SK-N-MC (cell line): ENCODE measurements at places on chromosomes 4 and X.

DNA sequence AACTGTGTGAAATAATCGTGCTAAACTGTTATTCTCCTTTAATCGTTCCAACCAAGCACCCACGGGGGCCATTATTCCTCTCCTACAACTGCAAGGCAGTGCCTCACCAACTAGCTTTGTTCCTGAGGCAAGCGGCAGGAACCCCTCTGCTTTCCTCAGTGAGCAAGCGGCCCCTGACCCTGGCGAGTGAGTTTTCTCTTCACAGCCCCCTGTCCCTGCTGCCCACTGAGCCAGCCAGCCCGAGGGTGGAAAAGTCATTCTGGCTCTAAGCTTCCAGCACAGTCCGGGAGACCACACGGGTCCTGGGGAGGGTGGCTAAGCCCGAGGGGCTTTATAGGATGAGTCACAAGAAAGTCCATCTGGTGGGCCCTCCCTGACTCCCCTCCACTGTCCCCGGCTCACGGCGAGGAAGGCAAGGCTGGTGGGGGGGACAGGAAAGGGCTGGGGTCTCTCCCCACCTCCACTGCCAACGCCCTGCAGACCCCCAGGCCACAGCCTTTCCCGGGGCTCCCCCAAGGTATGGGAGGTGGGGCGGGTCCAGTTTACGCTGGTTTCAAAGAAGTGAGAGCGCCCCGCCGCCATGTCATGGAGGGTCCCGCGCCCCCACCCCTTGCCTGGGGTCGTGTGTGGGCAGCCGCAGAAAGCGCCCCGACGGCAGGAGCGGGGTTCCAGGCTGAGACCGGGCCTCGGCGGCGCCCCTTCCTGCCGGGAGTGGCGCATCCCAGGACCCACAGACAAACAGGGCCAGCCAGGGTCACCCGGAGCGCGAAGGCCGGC is 45.0 kb downstream of the CPLX1 start:
- DNase-seq = no peak

- no peak for DNase-seq
These were observed 14.5 kb downstream of the MAGEA9B start for GRCh38 chrX:149572743-149573142.

- no peak for DNase-seq
These were observed 725.9 kb upstream of the GRID2 start for GRCh38 chr4:91577864-91578263.

DNA sequence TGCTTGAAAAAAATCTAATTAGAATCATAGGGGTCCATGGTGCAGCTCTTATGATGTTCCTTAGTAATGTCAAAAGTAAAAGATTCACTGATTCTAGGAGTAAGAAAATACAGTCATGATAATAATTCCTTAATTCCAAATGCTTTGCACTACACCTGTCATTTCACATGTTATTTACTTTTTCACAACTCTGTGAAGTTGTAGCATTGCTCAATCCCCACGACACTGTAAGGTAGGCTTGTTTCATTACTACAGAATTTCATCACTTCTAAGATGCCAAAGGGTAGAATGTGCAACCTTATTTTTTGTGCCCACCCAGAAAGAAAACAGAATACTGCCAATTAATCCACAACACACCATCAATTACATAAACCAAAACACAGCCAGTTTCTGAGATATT is 46.1 kb upstream of the LNX1 start:
- no peak for DNase-seq

- no peak for DNase-seq
These were observed 105.1 kb downstream of the ADRA2C start for GRCh38 chr4:3871181-3871852.
